Fibroblast of lung (primary cell): ENCODE measurements at places on chromosomes 3 and 15. TPM values are rescaled to one million over a fixed set of nuclear protein-coding genes. Genes with fewer than 3 reads are reported as not detected.
A peak's percentile ranks its signal among the peaks of the same experiment; 100 is the strongest.

DNA sequence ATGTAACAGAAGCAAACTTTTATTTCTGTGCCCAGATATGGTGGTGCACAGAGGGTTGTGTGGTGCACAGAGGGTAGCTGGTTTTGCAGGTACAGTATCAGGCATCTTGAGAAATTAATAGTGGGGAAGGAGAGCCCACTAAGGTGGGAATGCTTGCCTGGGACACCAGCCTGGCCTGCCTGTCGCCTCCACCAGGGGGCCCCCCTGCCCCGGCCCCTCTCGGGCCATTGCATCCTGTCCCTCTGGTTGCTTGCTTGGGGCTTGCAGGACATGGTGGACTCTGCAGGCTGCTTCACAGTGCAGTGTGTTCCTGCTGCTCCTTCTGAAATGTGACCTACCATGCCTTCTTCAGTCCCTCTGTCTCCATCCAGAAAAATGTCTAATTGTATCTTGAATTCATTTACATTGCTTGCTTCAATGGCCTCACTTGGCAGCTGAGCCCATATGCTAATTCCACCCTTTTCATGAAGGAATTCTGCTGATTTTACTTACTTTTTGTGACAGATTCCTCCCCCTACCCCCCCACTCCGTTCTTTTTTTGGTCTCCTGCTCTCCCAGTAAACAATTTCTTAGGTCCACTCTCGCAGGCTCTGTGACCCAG is 73.6 kb downstream of the EEFSEC start:
- no peaks in the 10 kb centered on the region for H3K36me3 ChIP-seq
- H3K4me3 ChIP-seq = no peak overlapping the region
- peak; percentile 25 for DNase-seq

GRCh38 chr15:42544853-42545629 is 3.6 kb downstream of the LRRC57 start:
- DNase-seq = no peak
- H3K36me3 ChIP-seq = peaks cover 4% of the 10 kb centered on the region
- peaks cover 4% of the 10 kb centered on the region for H3K4me1 ChIP-seq
- no peaks in the 10 kb centered on the region for H3K27me3 ChIP-seq
- no peak overlapping the region for H3K27ac ChIP-seq

DNA sequence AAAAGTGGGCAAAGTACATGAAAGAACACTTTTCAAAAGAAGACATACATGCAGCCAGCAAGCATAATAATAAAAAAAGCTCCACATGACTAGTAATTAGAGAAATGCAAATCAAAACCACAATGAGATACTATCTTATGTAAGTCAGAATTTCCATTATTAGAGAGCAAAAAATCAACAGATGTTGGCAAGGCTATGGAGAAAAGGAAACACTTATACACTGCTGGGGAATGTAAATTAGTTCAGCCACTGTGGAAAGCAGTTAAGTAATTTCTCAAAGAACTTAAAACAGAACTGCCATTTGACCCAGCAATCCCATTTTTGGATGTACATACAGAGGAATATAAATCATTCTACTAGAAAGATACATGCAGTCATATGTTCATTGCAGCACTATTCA is 360.7 kb downstream of the NSUN3 start:
- H3K27me3 ChIP-seq = no peaks in the 10 kb centered on the region
- H3K4me1 ChIP-seq = no peaks in the 10 kb centered on the region
- H3K36me3 ChIP-seq = no peaks in the 10 kb centered on the region
- no peak overlapping the region for H3K4me3 ChIP-seq
- peak; percentile 89 for DNase-seq

- H3K27ac ChIP-seq = no peak overlapping the region
- no peak for DNase-seq
- H3K36me3 ChIP-seq = no peaks in the 10 kb centered on the region
- peaks cover 20% of the 10 kb centered on the region for H3K4me1 ChIP-seq
Observed at GRCh38 chr15:51840692-51841091, 11.2 kb downstream of the TMOD3 start.

- no peak overlapping the region for H3K27ac ChIP-seq
- H3K4me3 ChIP-seq = no peak overlapping the region
- H3K4me1 ChIP-seq = peaks cover 6% of the 10 kb centered on the region
- H3K36me3 ChIP-seq = no peaks in the 10 kb centered on the region
- H3K27me3 ChIP-seq = no peaks in the 10 kb centered on the region
- DNase-seq = peak; percentile 16
Observed at GRCh38 chr15:99343881-99344551, 92.7 kb downstream of the LRRC28 start.

DNA sequence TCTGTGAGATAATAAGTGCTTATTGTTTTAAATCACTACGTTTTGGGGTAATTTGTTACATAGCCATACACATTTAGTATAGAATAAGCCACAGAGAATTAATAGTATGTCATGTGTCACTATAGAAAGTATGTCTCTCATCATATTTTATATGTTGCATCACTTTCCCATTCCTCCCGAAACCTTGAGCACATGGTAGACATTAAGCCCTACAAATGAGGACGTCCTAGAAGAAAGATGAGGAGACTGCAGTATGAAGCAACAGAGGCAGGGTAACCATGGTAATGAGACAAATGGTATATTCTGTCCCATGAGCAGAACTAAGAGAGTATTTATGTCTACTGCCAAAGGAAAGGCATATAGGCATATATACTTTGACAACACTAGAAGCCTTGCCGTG is 720.2 kb downstream of the ROBO1 start:
- no peak overlapping the region for H3K27ac ChIP-seq
- no peak for DNase-seq
- H3K27me3 ChIP-seq = no peaks in the 10 kb centered on the region
- H3K4me1 ChIP-seq = no peaks in the 10 kb centered on the region
- no peak overlapping the region for H3K4me3 ChIP-seq
- H3K36me3 ChIP-seq = no peaks in the 10 kb centered on the region

Gene PSMD6
- 71.7 and 79.1 TPM in 2 replicates for total RNA-seq

Gene HTD2
- total RNA-seq = 8.9 and 9.5 TPM in 2 replicates
